GM23248 (cell line): ENCODE measurements at places on chromosomes 6 and 20.
A peak's percentile ranks its signal among the peaks of the same experiment; 100 is the strongest.

- DNase-seq = peak; percentile 83
These were observed 64.2 kb downstream of the SGK1 start for GRCh38 chr6:134253681-134254080.

GRCh38 chr20:49595811-49596561, 28.0 kb upstream of the PTGIS start:
- DNase-seq = peak; percentile 82

DNA sequence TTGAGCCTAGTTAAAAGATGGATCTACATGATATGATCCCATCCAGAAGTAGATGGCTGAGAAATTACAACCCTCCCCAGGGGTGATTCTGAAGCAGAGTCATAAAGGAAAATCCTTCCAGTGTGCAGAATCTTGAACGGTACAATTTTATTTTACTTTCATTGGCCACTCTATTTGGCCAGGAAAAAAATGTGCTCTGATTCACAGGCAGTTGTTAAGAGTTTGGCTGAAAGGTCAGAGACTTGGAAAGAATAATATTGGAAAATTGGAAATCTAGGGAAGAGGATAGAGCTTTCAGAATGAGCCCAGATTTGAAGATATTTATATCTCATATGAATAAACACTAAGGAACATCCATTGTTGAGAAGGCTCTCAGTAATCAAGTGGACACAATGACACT, 1299.3 kb upstream of the GJE1 start:
- peak; percentile 8 for DNase-seq

DNA sequence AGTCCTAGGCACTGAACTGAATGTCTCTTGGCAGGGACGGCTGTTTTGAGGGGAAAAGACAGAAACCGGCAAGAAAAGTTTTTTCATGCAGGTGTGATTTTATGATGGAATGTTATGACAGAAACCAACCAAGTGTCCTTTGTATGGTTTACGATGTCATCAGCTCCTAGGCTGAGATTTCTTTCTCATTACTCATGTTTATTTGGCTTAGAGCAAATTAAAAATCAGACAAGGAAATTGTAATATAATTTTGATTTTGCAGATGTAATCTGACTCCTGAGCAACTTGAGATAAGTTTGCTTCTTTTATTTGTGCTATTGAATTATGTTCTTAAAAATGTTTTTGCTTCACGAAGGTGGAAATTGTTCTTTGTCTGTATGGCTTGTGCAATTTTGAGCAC, 58.8 kb upstream of the MAP3K7 start:
- DNase-seq = no peak

DNA sequence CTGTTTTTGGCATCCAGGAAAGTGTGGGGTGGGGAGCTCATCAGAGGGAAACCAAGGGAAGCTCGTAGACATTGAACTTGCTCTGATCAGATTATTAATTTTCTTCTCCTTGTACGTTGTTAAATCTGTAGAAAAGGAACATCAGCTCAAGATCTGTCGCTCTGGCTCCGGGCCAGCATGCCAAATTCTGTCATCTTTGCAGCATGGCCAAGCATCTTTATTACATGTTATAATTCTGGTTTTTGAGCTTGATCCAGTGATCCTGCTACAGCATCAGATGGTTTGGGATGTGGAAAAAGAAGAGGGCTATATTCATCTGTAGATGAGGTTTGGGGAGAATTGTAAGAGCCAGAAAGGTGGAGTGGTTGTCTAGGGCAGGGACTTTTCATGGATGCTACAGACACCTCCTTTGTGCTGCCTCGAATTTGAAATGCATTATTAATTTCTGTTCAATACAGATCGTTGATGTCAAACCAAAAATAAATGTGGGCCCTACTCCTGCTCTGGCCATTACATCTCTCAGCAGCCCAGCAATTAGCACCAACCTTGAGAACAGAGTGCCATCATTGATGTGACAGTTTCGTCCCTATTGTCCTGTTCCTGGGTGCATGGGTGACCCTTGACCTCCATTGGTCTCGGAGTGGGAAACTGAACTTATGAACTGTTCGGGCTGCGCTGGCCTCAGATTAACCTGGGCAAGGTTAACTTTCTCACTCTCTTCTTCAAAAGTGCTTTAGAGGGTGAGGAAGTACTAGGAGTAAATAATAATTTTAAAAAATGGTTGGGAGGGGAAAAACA, 250.8 kb downstream of the SOX4 start:
- no peak for DNase-seq

- no peak for DNase-seq
These were observed 190.2 kb downstream of the BCAS1 start for GRCh38 chr20:53880108-53880641.

GRCh38 chr6:24796616-24797290, 2.0 kb downstream of the ARMH2 start:
- DNase-seq = no peak

DNA sequence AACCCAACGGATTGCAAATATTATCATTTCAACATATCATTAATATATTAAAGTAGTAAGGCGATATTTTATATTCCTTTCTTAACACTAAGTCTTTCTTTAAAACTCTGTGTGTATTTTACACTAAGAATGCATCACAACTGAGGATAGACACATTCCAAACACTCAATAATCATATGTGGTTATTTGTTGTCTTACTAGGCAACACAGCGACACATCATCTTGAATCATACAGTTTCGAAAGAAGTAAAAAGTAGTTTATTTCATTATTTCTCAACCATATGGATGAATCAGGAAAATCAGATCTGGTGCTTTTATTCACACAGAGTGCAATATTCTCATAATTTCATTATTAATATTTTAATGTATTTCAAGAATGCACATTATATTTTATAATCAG, 662.4 kb downstream of the EPHA7 start:
- DNase-seq = peak; percentile 4

DNA sequence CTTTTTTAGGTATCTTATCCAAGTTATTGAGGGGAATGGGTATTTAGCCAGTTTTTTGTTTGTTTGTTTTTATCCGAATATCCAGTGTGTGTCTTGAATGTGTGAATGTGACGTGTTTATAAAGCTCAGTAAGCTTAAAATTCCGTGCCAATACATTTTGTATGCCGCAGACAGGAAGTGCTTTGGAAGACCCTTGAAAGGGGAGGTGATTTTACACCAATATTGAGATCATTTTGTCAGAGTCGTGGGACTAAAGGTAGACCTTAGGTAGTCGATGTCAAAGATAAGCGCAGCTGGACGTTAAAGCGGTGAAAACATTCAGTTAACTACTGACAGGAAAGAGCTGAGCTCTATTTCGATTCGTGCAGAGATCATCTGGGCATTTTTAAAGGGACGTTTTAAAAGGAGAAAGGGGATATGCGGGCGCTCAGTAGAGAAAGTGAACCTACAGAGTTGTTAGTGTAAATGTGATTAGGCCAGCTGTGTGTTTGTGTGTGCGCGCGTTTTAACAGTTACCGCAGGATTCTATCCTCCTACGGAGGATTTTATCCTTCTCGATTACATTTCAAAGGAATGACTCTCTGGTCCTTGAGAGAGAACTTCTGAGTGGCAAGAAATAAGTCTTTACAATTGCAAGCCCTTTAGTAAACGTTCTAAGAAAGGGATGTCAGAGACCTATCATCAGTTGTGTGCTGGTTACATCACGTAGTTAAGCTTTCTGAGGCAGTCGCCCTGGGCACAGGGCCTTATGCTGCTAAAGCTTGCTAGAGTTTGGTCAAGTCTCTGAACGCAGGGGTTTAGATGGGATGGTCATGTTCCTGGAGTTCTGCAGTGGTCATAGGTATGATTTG, 625 bp upstream of the ECHDC1 start:
- peak; percentile 63 for DNase-seq

DNA sequence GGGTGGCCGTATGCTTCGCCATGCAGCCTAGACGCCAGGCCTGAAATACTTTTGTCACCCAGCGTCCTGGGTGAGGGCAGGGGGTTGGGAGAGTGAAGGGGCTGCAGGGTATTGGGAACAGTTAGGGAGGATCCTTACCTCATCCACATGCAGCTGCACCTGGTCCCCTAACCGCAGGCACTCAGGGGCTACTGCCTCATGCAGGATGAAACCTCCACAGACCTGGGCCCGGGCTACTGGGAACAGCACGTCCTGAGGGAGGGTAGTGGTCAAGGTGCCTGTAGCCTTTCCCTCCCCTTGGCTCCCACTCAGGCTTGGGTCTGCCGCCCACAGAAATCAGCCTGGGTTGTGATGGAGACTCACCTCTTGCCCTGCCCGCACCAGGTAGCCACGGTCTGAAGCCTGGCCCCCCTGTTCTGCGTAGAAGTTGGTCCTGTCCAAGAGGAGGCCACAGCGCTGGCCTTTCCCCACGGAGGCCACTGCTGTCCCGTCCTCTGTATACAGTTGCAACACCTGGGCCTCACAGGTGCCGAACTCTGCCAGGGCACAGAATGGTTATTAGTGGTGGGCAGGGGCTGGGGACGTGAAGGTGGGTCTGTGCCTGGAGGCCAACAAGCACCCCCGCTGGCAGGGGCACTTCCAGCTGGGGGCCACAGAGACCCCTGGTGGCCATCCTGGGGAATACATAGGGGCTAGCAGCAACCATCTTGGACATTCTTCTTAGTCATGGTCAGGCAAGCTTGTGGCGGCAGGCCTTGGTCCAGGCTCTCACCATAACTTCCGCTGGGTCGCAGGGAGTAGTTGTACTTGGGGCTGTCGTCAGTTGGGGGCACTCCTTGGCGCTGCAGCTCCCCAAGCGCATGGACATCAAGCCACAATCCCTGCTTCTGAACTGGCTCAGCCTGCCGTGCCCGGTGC, 8.6 kb downstream of the AARS2 start:
- peak; percentile 57 for DNase-seq

DNA sequence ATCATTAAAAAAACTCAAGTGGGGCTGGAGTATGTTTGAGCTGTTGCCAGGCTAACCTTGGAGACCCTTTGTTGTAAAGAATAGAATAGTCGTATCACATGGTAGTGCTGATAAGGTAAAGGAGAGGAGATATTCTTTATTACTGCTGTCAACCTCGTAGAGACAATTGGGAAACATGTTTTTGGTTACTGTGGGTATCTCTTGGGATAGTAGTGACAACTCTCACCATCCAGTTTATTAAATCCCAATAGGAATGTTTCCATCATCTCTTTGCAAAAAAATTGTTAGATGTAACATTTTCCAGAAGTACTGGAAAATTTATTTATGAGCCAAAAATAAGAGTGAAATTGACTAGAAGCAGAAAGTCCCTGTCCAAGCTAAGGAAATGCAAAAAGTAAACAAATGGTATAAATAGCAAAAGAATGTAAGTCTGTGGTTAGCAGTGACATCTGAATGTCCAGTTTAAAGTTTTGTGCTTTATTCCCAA, 829.3 kb upstream of the CITED2 start:
- peak; percentile 45 for DNase-seq

DNA sequence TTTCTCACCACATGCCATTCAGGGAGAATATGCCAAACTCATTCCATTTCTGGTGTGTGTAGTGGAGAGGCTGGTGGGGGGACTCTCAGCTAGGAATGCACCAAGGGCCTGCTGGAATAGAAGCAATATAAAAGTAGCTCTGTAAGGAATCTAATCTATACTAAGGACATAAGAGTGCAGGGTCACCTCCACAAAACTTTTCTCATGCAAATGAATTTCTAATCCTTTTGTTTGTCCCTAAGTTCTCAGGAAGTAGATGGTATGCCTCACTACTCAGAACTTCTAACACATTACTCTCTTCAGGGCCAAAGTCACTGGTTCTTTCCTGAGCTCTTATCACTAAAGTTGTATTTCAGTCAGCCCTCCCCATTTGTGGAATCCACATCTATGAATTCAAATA, 427.2 kb downstream of the C6orf118 start:
- no peak for DNase-seq

DNA sequence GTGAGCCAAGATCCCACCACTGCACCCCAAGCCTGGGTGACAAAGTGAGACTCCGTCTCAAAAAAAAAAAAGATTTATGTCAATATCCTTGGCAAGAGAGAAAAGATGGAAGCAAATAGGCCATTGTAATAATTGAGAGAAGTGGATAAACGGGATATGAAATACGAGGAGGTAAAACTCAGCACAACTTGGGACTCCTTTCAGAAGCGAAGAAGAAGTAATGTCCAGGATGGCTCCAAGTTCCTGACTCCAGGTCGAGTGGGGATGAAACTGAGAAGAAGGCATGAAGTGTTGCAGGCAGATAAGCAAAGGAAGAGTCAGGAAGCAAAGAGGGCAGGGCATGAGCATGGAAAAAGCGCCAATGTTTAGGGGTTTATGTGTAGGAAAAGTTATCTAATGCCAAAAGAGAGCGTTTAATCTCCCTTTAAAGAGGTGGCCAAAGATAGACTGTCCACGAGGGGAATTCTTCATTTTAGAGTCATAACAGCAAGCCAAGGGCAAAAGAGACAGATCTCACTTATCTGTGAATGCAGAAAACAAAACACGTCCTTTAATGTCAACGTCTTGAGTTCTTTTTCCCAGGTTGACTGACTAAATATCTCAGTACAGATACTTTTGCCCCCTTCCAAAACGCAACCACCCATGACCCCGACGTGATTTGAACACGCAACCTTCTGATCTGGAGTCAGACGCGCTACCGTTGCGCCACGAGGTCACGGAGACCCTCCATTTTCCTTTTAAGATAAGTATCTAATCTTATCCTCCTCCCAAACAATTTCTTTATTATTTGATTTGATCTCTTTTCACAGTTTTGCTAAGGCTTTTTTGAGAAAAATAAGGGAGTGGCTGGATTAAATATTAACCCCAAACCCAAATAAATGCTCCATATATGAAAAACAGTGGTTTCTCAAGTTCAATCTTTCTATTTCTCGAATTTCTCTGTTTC, 46.3 kb upstream of the BTN3A2 start:
- no peak for DNase-seq

DNA sequence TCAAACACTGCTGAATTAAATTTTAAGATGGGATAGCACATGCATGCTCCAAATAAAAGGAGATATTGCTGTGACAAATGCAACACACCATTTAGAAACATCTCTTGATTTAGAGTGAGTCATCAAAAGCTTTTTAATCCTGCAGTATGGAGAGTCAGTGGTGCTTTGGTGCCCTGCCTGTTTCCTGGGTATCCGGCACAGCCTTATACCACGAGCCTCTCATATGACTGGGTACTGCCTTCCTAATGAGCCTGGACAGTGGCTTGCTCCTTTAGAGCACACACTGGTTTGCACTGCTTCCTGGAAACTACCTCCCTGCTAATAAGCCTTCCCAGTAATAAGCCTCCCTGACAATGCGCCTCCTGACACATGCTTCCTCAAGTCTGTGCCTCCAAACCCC, 65.3 kb upstream of the KCNK16 start:
- peak; percentile 36 for DNase-seq

- peak; percentile 82 for DNase-seq
These were observed 29.0 kb upstream of the EEF1E1 start for GRCh38 chr6:8131265-8131897.

DNA sequence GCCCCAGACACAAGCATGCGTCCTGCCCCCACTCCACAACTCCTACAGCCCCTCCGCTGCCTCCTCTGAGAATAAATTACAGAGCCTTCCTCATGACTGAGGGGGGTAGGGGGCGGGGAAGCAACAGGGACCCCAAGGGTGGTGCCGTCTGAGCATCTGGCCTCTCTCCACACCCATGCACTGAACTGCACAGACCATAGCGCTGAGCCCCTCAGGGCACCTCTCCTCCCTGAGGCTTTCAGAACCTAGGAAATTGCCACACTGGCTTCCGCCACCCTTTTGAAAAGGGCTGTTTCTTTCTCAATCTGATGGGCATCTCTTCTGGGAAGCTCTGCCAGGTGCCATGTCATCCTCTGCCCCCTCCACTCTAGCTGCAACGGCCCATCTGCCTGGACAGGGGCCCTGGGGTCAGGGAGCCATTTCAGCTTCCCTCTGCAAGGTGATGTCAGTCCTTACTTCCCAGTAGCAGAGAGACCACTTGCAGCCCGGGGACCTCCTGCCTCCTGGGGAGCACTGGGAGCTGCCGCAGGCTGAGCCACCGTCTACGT, 2.5 kb downstream of the CST7 start:
- DNase-seq = no peak

GRCh38 chr6:158938811-158939254, 61.2 kb downstream of the RSPH3 start:
- DNase-seq = peak; percentile 73
